ENCODE measurements at places on chromosomes 11 and 22.

- peak; percentile 58 for DNase-seq
Observed at GRCh38 chr11:47408598-47409439, 429 bp downstream of the SLC39A13 start.

GRCh38 chr11:131025421-131026125 is 109.3 kb upstream of the SNX19 start:
- DNase-seq, result no peak

- no peak for DNase-seq
Observed at GRCh38 chr22:17475318-17476230, 87.7 kb upstream of the SLC25A18 start.

DNA sequence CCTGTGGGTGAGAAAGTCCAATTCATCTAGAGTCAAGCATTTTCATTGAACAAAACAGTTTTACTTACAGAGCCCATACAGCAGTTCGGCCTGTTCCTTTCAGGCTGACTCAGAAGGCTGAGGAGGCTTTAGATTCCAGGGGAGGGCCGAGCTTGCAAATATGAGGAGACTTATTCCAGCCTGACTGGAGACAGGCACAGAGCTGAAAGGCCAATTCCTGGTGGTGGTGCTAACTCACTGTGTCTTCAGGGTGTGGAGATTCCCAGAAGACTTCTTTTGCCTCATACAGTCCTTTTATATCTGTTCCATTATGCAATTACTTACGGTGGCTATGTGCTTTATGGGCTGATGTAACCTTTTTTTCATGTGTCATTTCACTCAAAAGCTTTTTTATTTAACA is at the start of gene OR51E2:
TSS of gene OR51E2 (minus strand) at position 269 of the 400 bp plus-strand sequence. CDS start 15,142 bp downstream, outside the sequence.
- DNase-seq, result no peak

- DNase-seq, result no peak
Observed at GRCh38 chr22:50714150-50714549, 23.9 kb upstream of the ACR start.

GRCh38 chr11:95154514-95154913 is 64.9 kb downstream of the ENDOD1 start:
- DNase-seq, result peak; percentile 57

- no peak for DNase-seq
Observed at GRCh38 chr11:118275176-118275575, 11.1 kb upstream of the MPZL2 start.

GRCh38 chr22:42553475-42554361 is at the start of gene SERHL2:
Gene SERHL2 (plus strand): TSS chr22:42553956. CDS start chr22:42554021, 65 bp downstream.
- DNase-seq, result peak; percentile 90

DNA sequence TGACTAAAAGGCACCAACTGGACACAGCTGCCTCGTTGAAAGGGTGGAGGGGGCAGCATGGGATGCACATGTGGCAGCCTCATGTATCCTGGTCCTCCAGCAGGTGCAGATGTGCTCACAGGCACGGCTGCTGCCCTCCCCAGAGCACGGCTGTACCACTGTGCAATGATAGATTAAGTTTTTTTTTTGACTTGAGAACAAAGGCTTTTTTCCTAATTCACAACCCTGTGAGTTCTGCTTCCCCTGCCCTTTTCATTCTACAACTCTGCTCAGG is 11.4 kb downstream of the DKK3 start:
- no peak for DNase-seq

GRCh38 chr11:130204703-130205095 is 45.1 kb downstream of the ST14 start:
- no peak for DNase-seq

DNA sequence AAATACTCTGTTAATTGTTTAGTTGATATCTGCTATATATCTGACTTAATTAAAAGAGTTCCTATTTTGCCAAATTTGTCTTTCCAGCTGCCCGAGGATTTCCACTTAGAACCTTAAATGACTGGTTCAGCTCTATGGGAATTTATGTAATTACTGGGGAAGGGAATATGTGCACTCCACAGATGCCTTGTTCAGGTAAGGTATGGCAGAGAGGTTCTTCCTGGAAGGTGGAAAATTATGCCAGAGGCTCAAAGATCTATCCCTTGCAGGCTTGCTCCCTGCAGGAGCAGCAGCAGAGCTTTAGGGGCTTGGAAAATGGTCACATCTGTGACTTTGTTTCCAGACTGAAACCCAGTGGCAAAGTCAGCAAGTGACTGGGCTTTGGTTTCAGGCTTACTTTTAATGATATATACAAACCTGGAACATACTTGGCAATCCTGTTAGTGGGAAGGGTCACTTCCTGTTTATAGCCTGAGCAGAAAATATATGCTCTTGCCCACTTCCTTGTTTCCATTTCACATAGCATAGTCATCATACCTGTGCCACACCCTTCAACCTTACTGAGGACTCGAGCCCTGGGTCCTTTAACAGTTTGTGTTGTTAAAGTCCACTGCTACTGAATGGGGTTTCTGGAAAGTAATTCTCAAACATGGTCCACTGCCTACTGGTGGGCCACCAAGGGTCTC is 23.7 kb downstream of the WBP2NL start:
- DNase-seq, result no peak

DNA sequence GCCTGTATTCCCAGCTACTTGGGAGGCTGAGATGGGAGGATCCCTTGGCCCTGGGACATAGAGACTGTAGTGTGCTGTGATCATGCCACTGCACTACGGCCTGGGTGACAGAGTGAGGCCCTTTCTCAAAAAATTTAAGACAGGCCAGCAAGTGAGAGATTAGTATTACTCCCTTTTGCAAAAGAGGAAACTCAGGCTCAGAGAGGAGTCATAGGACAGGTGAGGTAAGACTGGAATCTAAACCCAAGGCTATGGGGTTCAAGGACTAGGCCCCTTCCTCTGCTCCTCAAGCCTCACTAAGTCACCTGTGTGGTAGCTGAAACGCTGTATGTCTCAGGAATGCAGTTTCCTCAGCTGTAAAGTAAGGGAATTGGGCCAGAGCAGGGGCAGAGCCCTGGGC is 1.6 kb upstream of the P2RY2 start:
- no peak for DNase-seq

DNA sequence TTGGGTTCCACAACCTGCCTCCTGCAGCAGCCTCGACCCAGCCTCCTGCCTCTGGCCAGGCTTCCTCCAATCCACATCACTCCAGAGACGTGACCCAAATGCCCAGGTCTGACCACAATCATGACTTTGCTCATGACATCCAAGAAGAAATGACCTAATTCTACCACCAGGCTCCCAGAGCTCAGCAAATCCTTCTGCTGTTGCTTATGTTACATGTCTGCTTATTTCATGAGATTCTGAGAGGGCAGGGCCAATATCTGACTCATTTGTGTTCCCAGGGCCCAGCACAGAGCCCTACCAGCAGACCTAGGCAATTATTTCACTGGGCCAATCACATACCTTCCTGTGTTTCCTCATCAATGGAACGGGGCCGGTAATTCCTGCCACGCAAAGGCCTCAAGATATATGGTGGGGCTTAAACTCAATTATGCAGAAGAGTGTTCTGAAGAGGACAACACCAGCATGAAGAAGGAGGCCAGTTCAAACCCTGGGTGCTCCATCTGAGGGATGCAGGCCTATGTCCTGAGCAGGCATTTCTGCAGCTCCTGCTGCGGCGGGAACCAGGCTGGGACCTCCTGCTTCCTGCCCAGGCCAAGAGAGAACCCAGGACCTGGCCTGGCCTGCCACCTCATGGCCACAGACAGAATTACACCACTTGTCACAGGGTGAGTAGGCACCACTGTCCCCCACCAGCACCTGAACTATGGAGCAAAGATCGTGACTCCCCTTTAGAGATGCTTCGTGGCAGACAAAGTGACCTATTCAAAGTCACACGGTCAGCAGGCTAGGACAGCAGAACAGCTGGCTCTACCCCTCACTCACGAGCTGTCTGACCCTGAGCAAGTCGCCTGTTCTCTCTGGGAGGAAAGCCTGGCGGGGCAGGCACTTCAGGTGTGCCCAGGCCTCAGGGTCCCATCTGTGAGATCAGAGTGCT is 5.9 kb downstream of the CENPM start:
- peak; percentile 66 for DNase-seq

- no peak for DNase-seq
Observed at GRCh38 chr11:134027671-134028070, 41.2 kb upstream of the JAM3 start.

Measured in left kidney (tissue), 8 donors.